ENCODE measurements at places on chromosomes 5 and 9.

GRCh38 chr5:145965804-145966203 lies 29.4 kb downstream of the SH3RF2 start:
- no peak for DNase-seq

- no peak for DNase-seq
Measured at GRCh38 chr5:36882250-36882649, 5.7 kb downstream of the NIPBL start.

GRCh38 chr5:14234204-14234603 lies 91.1 kb downstream of the TRIO start:
- no peak for DNase-seq

- no peak for DNase-seq
Measured at GRCh38 chr5:175873088-175873454, 1.7 kb downstream of the CPLX2 start.

DNA sequence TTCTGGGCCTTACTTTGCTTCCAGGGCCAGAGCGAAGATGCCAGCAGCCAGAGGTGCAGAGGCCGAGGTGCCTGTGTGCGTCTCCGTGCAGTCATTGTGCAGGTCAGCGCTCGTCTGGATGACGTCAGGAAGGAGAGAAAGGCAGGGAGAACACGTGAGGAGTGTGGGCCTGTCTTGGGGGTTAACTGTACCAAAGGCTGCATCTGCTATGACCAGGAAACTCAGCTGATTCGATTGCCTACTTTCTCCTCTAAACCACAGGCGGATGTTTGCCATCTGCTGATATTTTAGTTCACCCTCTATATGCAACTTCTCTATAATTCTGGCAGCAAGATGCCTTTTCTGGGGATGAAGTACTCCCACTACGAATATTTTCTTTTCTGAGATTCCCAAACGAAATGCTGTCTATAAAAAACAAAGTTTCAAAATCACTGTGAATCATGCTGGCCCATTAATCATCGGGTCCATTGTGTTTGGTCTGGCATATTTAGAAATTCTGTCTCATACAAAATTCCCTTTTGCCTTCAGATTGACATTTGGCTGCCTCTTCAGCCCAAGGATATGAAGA lies 24.8 kb downstream of the PCSK1 start:
- no peak for DNase-seq

DNA sequence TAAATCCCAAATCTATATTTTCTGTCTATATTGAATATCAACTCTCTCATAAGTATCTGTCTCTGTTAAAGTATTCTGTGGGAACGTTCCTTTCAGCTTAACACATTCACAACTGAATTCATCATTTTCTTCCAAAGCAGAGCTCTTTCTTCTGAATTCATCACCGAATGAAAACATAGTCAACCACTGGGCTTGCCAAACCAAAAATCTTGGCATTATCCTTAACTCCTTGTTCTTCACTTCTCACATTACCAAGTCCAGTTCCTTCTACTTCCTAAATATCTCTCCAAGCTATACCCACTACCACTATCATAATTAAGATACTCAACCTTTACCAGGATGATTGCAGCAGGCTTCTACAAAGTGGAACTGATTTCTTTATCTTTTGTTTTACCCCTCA lies 559.8 kb downstream of the MAT2B start:
- no peak for DNase-seq

DNA sequence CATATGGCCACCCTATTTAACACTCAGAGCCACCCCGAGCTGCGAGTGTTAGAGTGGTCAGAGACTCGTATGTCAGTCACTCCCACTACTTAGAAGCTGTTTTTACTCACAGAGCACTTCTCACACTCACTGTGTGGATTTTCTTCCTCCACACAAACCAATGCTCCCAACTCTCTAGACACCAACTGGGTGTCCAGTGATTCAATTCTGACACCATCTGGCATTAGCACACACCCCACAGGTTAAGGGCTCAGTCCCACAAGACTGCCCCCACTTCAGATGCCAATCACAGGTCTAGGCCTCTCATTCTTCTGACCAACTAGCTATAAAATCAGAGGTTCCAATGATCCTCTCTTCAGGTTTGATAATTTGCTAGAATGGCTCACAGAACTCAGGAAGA lies 174.8 kb downstream of the FANCC start:
- DNase-seq: no peak

GRCh38 chr5:43041110-43041668 lies 1.1 kb upstream of the ANXA2R start:
- DNase-seq: peak; percentile 61

GRCh38 chr9:95139126-95139525 lies 178.4 kb downstream of the FANCC start:
- no peak for DNase-seq
